ENCODE measurements at places on chromosomes 3 and 15. TPM values are rescaled to one million over a fixed set of nuclear protein-coding genes. Genes with fewer than 3 reads are reported as not detected.
A peak's percentile ranks its signal among the peaks of the same experiment; 100 is the strongest.

- no peak for DNase-seq
Observed at GRCh38 chr15:57282686-57283085, 93.6 kb upstream of the CGNL1 start.

DNA sequence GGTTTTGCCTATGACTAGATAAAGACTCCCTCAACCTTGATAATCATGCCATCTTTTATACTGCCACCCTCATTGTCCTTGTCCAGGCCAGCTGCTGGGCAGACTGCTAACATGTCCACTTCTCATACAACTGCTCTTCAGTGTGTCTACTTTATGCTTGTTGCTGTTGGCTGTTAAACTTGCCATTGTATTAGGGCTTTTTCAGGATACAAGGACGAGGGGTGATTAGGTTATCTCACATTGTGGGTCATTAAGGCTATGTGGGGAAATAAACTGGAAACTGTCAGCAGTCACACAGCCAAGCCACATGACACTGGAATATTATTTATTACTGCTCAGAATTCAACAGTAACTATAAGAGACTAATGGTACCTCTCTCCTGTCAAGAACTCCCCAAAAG, 36.1 kb downstream of the STARD9 start:
- DNase-seq, result no peak

DNA sequence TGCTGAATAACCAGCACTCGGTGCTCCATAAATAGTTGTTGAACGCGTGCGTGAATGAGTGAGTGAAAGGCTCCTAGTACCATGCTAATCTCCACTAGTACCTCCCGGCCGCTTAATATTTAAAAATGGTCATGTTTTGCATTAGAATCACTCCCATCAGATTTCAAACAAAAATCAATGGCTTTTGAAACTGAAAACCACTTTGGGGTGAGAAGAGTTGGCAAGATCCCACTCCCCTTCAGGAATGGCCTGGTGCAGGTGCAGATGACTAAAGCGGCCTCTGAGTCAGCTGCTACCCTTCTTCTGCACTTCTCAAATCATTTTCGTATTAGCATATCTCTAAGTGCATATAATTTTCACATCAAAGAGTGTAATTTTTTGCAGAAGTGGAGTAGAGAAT, 425.3 kb upstream of the PROK2 start:
- DNase-seq, result no peak

DNA sequence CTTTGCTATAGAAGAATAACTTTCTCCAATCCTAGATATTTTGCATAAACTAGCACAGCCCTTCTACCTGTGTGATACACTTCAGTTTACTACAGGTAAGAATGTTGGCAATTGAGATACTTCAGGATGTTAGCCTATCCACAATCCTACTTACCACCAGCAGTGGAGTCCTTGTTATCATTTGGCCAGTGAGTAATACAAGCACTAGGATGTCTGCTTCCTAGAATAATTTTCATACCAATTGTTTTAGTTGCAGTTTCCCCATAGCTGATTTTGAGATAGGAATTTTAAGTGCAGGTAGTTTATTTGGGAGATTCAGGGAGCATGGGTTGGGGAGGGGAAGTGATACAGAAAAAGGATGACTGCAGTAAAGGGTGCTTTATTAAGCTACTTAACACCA, 147.2 kb downstream of the EPHA6 start:
- peak; percentile 58 for DNase-seq

DNA sequence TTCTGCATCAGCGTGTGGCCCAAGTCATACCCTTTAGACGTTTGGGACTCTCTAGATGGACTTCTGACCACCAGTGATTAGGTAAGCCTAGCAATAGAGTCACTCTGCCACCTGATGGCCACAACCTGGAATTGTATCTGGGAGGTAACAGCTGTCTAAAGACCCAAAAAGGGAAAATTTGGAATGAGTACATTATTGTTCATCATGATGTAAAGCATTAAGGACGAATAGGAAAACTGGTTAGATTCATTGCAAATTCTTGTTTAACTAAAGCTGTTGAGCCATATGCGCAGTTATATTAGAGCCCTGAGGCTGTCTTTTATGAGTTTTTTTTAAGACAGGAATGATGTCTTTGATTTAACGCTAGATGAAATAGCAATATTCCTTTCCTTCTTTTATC, 63.6 kb downstream of the FAM81A start:
- peak; percentile 65 for DNase-seq

DNA sequence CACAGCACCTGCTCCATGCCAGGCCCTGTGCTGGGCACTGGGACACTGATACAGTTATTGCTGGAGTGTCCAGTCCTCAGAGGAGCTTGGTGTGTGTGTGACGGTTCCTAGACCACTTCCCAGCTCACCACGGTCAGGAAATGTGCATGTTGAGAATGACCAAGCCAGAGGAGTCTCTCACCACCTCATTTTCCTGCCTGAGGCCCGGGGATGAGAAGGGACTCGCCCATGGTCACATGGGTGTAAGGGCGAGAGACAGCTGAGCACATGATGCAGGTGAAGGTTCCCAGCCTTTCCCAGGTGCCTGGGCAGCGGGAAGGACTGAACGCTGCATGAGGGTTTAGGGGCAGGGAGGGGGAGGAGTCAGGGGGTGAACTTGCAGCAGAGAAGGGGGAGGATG, 180.9 kb upstream of the TLE3 start:
- DNase-seq, result no peak

DNA sequence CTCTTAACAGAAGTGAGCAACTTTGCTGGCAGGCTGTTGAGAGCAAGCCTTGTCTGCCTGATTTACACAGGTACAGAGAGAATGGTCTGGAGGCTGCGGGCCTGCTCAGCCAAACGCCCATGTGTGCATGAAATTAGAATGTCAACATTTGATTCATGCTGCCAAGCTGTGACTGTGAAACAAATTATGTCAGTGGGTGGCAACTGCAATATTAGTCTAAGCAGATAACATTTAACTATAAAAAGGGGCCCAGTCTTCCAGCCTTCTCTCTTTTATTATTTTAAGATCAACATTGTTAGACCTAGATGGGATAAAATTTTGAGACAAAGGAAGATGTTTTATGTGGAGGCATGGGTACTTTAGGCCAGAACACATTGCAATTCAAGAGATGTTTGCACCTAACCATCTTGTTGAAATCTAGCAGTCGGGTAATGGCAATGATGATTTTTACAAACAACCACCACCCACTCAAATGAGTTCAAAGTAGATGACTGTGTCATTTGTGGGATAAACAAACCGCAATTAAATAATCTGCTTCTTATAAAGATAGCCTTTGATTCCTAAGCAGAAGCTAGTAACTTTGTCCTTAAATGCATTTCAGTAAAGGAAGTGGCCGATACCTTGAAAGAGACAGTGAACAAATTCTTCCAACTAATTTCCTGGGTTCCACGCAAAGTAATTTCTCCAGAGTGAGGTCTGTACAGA, 70.2 kb downstream of the FOXB1 start:
- DNase-seq, result no peak

DNA sequence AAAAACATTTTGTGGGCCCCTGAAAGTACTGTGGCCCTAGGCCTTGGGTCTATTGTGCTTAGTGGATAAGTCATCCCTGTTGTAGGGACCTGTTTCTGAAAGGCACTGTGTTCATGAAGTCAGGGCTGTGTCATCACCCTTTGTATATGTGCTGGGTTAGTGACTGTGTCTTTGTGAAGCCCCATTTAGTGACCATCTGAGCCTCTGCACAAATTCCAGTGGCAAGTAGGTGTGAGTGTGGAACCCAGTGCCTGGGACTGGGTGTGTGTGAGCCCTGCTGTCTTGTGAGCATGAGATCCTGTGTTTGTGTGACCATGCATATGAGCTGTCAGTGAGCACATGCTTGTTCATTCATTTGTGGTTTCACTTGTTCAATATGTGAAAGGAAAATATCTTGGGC, 1.2 kb upstream of the HYAL1 start:
- no peak for DNase-seq

GRCh38 chr15:23998056-23998455, 311.0 kb upstream of the NDN start:
- no peak for DNase-seq

DNA sequence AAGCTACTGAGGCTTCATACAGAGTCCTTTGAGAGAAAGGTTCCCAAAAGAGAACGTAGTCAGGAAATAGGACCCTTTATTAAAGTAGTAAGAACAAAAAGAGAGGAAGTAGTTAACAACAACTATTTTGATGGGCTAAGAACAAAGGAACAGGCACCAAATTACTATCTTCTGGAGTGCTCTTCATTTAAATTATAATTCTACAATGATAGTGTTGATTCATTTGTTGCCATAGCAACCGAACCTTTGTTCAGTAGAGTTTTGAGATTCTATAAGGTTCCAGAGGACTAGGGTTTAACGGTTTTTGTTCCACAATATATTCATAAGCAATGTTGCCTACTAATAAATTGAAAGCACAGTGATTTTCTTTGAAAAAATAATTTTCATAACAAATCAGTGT, 78.8 kb downstream of the CMSS1 start:
- no peak for DNase-seq

DNA sequence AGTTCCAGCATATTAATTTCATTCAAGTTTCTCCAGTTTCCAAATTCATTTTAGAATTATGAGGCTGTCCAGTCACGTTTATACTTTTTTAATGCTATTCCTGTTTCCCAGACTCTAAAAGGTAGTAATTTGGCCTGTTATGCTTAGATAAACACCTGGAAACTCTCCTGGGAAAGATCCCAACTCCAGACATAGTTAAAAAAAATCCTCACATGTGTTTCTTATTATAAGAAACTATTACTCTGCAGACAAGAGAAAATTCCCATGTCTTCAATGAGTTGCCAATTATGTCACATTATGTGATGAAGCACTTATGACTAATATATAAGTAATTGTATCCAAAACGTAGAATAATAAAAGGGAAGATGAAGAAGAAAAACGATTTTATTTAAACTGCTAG, 137.1 kb upstream of the TMC3 start:
- DNase-seq, result no peak

- DNase-seq, result peak; percentile 85
Observed at GRCh38 chr3:112647122-112647521, 6.2 kb upstream of the CCDC80 start.

DNA sequence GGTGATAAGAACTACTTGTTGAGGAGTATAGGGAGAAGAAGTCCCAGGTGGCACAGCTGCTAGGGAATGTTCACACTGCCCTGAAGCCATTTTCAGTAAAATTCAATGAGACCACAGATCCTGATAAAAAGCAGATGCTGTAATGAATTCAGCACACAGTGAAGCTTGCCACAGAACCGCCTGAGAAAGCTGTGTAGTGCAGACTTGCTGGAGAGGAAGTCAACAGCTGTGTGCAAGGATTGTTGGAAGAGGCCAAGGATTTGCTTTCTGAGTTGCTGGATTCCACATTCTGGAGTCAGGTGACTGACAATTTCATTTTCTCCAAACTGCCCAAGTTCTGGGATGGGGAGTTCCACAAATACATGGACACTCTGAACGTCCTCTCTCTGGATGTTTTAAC, 70.9 kb downstream of the ANP32A start:
- DNase-seq, result no peak

- no peak for DNase-seq
Observed at GRCh38 chr15:49877873-49878521, 241.0 kb downstream of the ATP8B4 start.

DNA sequence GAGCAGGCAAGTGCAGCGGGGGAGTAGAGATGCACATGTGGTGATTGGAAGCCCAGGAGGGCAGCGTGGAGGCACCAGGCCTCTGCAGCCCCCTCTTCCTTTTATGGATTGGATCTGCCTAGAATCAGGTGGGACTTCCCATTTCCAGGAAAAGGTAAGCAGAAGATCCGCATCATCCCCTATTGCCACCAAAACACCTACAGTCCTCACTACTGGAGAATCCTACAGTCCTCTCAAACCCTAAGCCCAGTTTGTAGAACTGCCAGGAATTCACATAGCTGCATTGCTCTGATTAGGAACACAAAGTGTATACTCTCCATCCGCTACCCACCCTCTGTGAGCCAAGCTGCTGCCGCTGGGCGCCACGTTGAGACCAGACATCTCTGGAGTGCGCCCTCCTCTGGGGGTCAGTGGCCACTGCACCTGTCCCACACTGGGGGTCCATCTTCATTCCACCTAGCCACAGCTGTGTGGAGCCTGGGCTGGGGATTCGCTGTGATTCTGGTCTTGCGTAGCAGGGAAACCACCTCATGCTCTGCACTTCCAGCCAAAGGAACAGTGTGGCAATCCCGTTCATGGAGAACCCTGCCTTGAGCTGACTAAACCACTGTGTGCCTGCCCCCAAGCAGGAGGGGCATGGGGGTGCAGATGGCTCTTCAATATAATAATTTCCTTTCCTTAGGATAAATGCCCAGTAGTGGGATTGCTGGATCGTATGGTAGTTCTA, 88.9 kb upstream of the PTX3 start:
- no peak for DNase-seq

DNA sequence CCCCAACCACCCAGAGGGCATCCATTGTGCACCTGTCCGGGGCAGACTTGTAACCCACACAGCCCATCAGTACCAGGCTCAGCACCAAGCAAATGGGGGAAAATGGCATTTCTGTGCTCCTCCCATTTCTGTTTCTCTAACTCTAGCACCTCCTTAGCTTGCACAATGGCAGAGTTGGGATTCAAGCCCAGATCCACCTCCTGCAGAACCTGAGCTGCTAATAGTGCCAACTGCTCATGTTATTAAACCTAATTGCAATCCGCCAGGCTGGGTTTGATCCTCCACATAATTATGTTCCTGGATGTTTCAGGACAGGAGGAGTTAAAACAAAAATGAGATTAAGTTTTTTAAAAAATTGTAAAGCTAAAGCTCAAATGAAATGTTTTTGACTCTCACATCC, 235.0 kb downstream of the OCA2 start:
- DNase-seq, result no peak

GRCh38 chr3:158350971-158351370, 220.0 kb upstream of the MLF1 start:
- DNase-seq, result no peak

- no peak for DNase-seq
Observed at GRCh38 chr3:191324936-191325335, 4.3 kb upstream of the CCDC50 start.

GRCh38 chr15:50340416-50340815, 14.6 kb downstream of the GABPB1 start:
- DNase-seq, result no peak

GRCh38 chr15:40252438-40253166, 13.7 kb downstream of the PAK6 start:
- DNase-seq, result no peak

Gene TXNRD3
- total RNA-seq, result 15.1 TPM

Gene GYG1
- total RNA-seq, result 22.2 TPM

Gene GUCA1C
- not detected for total RNA-seq

Gene KLF15
- total RNA-seq, result not detected

Gene ZBED2
- 108 TPM for total RNA-seq

Gene ZNF662
- 1.7 TPM for total RNA-seq

Gene GHSR
- not detected for total RNA-seq

Gene NSMCE3
- 7.9 TPM for total RNA-seq

Gene COL6A5
- not detected for total RNA-seq

Gene GOLGA6L6
- not detected for total RNA-seq

Gene VWA5B2
- not detected for total RNA-seq

Gene NR2C2
- 20.4 TPM for total RNA-seq

Gene ACKR2
- total RNA-seq, result 0.20 TPM

Gene UBR1
- 20.8 TPM for total RNA-seq

Gene KCNAB1
- total RNA-seq, result 0.49 TPM

Gene TMEM212
- not detected for total RNA-seq

Gene CFAP100
- not detected for total RNA-seq

Gene MESP2
- total RNA-seq, result 0.88 TPM
